ENCODE measurements at places on chromosomes 7 and 10. TPM values are rescaled to one million over a fixed set of nuclear protein-coding genes. Genes with fewer than 3 reads are reported as not detected.

Gene RBM48
- 11.7 TPM for total RNA-seq

Gene ZNF735
- not detected for total RNA-seq

Gene CNTNAP2
- 0.21 TPM for total RNA-seq

Gene DENND10
- total RNA-seq = 31.9 TPM

Gene TBX20
- total RNA-seq = not detected

Gene TEX36
- not detected for total RNA-seq

Gene FRA10AC1
- total RNA-seq = 29.1 TPM

Gene CYP3A7
- total RNA-seq = 0.75 TPM

Gene CFAP58
- 0.55 TPM for total RNA-seq

Gene VWDE
- 2.6 TPM for total RNA-seq

Gene NKX1-2
- total RNA-seq = not detected

Gene PRSS37
- not detected for total RNA-seq

Gene EBF3
- 5.5 TPM for total RNA-seq

Gene MYO3A
- total RNA-seq = 0.70 TPM

Gene INSYN2A
- 0.31 TPM for total RNA-seq

Gene ARHGEF35
- total RNA-seq = 9.7 TPM

Gene EBLN1
- total RNA-seq = not detected

Gene FKBP6
- total RNA-seq = not detected

Gene DNAH11
- 0.94 TPM for total RNA-seq

Gene SPDYE9
- total RNA-seq = not detected

Gene MSANTD7
- total RNA-seq = 14.4 TPM

Gene TYW1B
- 5.0 TPM for total RNA-seq

Gene FAM25C
- not detected for total RNA-seq

Gene TET1
- total RNA-seq = 4.8 TPM

Gene SRRM3
- total RNA-seq = 2.3 TPM

Gene ACTL6B
- total RNA-seq = not detected

Gene ZCWPW1
- 4.3 TPM for total RNA-seq

Gene NODAL
- total RNA-seq = not detected

Gene NUDT13
- 2.5 TPM for total RNA-seq

Gene MGAM2
- total RNA-seq = not detected

Gene GJD4
- total RNA-seq = not detected

Gene NRCAM
- total RNA-seq = 3.6 TPM

Gene OR6B1
- not detected for total RNA-seq

Gene BTBD16
- 51.2 TPM for total RNA-seq

Gene FANK1
- 6.3 TPM for total RNA-seq

Gene ZNF3
- 41.3 TPM for total RNA-seq

Gene GSTK1
- 200 TPM for total RNA-seq

Gene GBX1
- total RNA-seq = not detected

Gene POLR2J3
- total RNA-seq = 64.3 TPM

Gene GPR15LG
- 29.2 TPM for total RNA-seq

Gene FAM20C
- 33.8 TPM for total RNA-seq

Gene ENKUR
- total RNA-seq = not detected

Gene NSUN6
- total RNA-seq = 33.5 TPM

Gene ICA1
- 74.6 TPM for total RNA-seq

Gene SEMA3C
- total RNA-seq = 111 TPM

Gene FRMPD2
- total RNA-seq = 3.4 TPM
